Right forelimb (tissue), 1 donor: ENCODE measurements at places on chromosomes 3 and 15.

- no peak for DNase-seq
These were observed 59.6 kb upstream of the SKOR1 start for GRCh38 chr15:67765701-67766100.

DNA sequence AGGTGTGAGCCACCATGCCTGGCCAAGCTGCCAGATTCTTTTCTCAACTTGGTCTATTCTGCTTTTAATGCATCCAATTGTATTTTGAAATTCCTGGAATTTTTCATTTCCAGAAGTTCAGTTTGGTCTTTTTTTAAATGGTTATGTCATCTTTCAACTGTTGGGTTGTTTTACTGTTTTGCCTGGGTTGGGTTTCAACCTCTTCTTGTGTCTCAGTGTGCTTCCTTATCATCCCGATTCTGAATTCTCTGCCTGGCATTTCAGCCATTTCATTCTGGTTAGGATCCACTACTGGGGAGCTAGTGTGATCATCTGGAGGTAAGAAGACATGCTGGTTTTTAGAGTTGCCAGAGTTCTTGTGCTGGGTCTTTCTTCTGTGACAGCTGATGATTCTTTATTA lies 61.5 kb downstream of the LRRC49 start:
- DNase-seq: no peak

DNA sequence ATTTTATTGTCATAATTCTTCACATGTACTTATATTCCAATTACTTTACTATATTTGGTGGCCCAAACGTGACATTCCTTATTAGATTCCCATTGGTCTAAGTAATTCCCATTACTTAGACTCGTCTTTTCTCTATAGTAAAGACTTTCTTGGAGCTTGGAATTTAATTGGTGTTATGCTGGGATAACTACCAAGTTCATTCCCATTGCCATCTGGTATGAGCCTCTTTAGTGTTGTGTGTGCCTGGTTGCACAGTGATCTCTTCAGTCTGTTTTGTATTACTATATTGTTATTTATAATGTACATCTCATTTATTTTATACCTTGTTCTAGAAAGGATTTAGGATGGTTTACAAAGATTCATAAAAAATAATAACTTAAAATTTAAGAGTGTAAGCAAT lies 27.8 kb downstream of the TMEM108 start:
- no peak for DNase-seq

- DNase-seq: peak; percentile 41
These were observed 1.3 kb downstream of the PPM1M start for GRCh38 chr3:52246728-52247408.

- peak; percentile 10 for DNase-seq
These were observed 35.2 kb upstream of the SLC41A3 start for GRCh38 chr3:126119008-126119675.

GRCh38 chr15:69807721-69808120 lies 290.0 kb downstream of the TLE3 start:
- DNase-seq: no peak

- DNase-seq: no peak
These were observed 337.5 kb downstream of the GAP43 start for GRCh38 chr3:115960799-115961198.

DNA sequence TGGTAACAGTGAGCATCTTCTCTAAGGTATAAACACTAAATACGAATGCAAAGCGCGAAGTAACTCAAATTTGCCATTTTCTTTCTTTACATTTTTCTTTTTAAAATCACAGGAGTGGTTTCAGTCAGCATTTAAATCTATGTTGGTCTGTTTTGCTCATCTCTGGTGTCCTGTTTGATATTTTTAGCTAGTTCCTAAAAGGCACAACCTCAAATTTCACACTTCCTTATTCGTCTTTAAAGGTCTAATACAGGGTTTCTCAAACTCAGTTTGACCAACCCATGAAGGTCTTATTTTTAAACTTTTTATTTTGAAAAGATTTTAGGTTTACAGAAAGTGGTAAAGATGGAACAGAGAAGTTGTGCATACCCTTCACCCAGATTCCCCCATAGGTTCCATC lies 201.1 kb downstream of the MAGI1 start:
- no peak for DNase-seq
